ENCODE measurements at places on chromosomes 4 and X.

GRCh38 chr4:80446248-80446647 is 110.7 kb downstream of the CFAP299 start:
- no peak for DNase-seq

DNA sequence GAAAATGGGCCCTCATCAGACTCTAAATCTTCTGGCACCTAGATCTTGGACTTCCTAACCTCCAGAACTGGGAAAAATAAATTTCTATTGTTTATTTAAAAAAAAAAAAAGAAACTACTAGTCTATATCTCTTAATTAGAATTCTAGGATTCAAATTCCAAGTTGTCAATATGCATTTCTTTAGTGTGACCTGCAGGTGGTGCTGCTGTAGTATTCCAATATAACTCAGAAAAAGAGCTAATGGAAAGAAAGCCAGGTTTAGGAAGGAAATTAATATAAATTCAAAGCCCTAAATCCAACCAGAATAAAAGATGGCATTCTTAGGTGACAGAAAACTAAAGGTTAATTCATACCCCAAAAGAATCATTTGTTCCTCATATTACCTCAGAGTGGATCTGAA is 80.0 kb upstream of the NALF2 start:
- no peak for DNase-seq

GRCh38 chrX:1751781-1752180 is 136.9 kb downstream of the ASMT start:
- DNase-seq: no peak

GRCh38 chr4:137614491-137614890 is 82.2 kb upstream of the PCDH18 start:
- no peak for DNase-seq

- no peak for DNase-seq
Measured at GRCh38 chrX:50888884-50889283, 21.7 kb upstream of the BMP15 start.

Measured in myocyte (in vitro differentiated cells).